Suppressor macrophage treated with lipopolysaccharide for 1 hour (primary cell): ENCODE measurements at places on chromosomes 16 and 17.

DNA sequence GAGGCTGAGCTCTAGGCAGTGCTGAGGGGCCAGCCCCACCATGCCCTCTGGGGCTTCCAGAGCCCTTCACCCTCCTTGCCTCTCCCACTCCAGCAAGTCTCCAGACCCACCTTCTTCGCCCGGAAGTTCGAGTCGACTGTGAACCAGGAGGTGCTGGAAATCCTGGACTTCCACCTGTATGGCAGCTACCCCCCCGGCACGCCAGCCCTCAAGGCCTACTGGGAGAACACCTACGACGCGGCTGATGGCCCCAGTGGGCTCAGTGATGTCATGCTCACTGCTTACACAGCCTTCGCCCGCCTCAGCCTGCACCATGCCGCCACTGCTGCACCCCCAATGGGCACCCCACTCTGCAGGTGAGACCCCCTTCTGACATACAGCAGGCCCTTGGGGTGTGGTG, 10.5 kb downstream of the XYLT2 start:
- no peak for DNase-seq

DNA sequence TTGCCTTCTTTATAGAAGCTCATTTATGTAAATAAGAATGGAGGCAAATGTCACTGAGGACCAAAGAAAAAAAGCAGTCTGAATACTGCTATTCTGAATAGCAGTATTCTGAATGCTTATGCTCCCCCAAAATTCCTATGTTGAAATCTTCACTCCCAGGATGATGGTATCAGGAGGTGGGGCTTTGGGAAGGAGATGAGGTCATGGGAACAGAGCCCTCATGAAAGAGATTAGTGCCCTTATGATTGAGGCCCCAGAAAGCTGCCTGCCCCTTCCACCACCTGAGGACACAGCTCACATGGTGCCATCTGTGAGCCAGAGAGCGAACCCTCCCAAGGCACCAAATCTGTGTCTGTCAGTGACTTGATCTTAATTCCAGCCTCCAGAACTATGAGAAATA, 28.8 kb downstream of the HEATR6 start:
- no peak for DNase-seq

DNA sequence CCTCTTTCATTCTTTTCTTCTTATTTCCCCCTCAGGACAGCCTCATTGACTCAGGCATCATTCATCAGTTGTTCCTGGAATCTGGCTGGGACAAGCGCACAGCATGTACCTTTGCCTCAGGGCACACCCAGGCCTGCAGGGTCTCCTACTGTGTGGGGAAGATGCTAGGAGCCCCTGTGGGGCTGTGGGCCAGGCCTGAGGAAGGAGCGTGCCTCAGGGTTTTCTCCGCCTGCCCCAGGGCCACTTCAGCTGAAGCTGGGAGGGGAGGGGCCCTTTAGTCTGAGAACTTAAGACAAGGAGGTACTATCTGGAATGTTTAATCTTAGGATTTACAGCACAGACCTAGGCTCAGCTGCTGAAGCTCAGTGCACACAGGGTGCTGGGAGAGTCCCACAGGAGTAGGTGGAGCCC, 7.9 kb downstream of the ELMO3 start:
- no peak for DNase-seq

- DNase-seq, result peak; percentile 49
Measured at GRCh38 chr16:16143038-16143763, 80.1 kb downstream of the ABCC6 start.

DNA sequence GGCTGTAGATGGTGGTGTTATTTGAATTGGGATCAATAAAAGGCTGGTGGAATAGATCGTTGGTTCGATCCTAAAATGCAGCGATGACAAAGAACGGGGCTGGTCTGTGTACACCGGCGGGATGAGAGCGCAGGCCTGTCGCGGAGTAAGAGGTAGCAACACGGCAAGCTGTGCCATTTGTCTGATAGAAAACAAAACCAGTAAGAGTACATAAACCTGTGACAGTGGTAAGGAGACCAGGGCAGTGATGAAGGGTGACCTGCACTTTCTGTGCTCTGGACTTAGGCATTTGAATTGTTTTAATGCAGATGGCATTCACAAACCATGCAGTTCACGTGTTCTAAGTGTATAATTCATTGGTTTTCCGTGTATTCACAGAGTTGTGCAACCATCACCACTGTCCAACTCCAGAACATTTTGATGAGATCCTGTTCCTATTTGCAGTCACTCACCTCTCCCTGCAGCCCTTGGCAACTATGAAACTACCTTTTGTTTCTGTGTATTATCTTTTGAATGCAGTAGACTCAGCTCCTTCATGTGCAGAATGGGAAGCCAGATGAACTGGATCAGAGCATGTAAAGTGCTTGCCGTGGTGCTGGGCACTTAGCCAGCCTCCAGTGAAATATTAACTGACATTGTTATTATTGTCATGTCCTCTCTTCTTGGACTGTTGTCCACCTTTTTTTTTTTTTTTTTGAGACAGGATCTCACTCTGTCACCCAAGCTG, 286.1 kb downstream of the SNX29 start:
- no peak for DNase-seq

DNA sequence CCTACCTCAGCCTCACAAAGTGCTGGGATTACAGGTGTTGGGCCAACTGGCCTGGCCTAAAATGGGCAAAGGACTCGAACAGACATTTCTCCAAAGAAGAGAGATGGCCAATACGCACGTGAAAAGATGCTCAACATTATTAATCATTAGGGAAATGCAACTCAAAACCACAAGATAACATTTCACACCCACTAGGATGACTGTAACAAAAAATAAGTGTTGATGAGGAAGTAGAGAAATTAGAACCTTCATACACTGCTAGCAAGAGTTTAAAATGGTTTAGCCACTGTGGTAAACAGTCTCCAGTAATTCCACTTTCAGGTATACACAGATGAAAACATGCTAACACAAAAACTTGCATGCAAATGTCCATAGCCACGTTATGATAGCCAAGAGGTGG, 5.7 kb downstream of the TMED6 start:
- peak; percentile 44 for DNase-seq

DNA sequence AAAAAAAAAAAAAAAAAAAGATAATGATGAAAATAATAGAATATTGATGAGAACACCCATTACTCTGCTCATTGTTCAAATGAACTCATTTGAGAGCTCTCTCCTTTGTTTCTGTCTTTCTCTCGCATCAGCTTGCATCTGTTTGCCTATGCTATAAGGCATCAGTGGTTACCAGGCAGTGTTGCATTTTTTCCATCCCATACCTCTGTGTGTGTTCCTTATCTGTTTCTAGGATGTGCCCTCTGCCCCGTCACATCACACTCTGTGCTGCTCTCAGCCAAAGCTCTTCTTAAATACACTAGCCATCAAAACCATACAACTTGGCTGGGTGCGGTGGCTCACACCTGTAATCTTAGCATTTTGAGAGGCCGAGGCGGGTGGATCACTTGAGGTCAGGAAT, 568.2 kb downstream of the WWOX start:
- no peak for DNase-seq

DNA sequence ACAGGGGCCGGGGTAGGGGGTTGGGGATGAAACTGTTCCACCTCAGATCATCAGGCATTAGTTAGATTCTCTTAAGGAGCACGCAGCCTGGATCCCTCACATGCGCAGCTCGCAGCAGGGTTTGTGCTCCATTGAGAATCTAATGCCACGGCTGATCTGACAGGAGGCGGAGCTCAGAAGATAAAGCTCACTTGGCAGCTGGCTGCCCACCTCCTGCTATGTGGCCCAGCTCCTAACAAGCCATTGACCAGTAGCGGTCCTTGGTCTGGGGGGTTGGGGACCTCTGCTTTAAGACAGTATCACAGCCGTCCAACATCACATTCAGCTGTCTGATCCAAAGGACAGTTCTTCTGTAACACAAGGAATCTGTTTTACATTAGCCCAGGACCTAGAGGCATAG, 62.5 kb downstream of the SLC39A11 start:
- no peak for DNase-seq

GRCh38 chr16:76487411-76488064, 210.3 kb downstream of the CNTNAP4 start:
- no peak for DNase-seq

GRCh38 chr17:70905796-70906195, 736.5 kb downstream of the KCNJ2 start:
- peak; percentile 12 for DNase-seq
